ENCODE measurements at places on chromosomes 5 and 9. TPM values are rescaled to one million over a fixed set of nuclear protein-coding genes. Genes with fewer than 3 reads are reported as not detected.

Gene SLIT3
- polyA plus RNA-seq = 16.4 TPM

Gene GDF9
- 0.11 TPM for polyA plus RNA-seq

Gene AMBP
- polyA plus RNA-seq = 57.3 TPM

Gene ACTBL2
- not detected for polyA plus RNA-seq

Gene CEL
- polyA plus RNA-seq = 2.5 TPM

Gene CD72
- 1.8 TPM for polyA plus RNA-seq

Gene SEMA6A
- 6.0 TPM for polyA plus RNA-seq

Gene TNFSF15
- polyA plus RNA-seq = 0.01 TPM

Gene PCDHGB4
- polyA plus RNA-seq = 0.60 TPM

Gene SCGB3A2
- polyA plus RNA-seq = not detected

Gene ORM2
- polyA plus RNA-seq = 1.1 TPM

Gene LRRC19
- polyA plus RNA-seq = not detected

Gene WDR31
- polyA plus RNA-seq = 1.5 TPM

Gene ISL1
- polyA plus RNA-seq = 1.2 TPM

Gene CAVIN4
- 0.45 TPM for polyA plus RNA-seq

Gene BAG1
- 88.3 TPM for polyA plus RNA-seq

Gene AUH
- polyA plus RNA-seq = 19.5 TPM

Gene CCDC180
- polyA plus RNA-seq = 4.2 TPM

Gene CCDC192
- polyA plus RNA-seq = 0.07 TPM

Gene PCDHGA3
- polyA plus RNA-seq = 0.45 TPM

Gene OR1J2
- polyA plus RNA-seq = not detected

Gene PCDHB16
- polyA plus RNA-seq = 0.90 TPM

Gene ARHGAP26
- 2.3 TPM for polyA plus RNA-seq

Gene WHRN
- polyA plus RNA-seq = 2.6 TPM

Gene SLC36A3
- polyA plus RNA-seq = not detected

Data from adipose tissue (tissue), 3 donors.